Adipocyte (in vitro differentiated cells): ENCODE measurements at places on chromosomes 2 and 18.

DNA sequence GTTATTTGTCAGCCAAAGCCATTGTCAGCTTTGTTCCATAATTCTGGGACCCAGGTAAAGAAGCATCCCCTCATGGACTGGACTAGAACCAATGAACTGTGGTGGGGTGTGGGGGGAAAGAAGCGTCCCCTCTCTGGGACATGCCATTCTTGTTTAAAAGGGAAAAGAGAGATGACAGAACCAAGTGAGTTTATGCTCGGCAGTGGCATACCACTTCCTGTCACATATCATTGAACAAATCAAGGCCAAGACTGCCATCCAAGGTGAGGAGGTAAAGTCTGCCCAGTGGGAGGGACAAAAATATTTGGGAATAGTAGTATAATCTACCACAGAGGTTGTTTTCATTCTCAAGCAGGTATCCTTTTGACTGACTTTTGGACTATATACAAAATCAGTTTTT, 4.7 kb upstream of the GLS start:
- DNase-seq: no peak

GRCh38 chr2:96961210-96961950, 25.0 kb downstream of the FAM178B start:
- DNase-seq: no peak

DNA sequence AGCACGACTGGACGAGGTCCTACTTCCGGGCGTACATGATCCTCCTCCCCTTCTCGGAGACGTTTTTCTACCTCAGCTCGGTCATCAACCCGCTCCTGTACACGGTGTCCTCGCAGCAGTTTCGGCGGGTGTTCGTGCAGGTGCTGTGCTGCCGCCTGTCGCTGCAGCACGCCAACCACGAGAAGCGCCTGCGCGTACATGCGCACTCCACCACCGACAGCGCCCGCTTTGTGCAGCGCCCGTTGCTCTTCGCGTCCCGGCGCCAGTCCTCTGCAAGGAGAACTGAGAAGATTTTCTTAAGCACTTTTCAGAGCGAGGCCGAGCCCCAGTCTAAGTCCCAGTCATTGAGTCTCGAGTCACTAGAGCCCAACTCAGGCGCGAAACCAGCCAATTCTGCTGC, 24.8 kb downstream of the LYPD1 start:
- DNase-seq: no peak

GRCh38 chr18:13646633-13647032, 79.7 kb downstream of the FAM210A start:
- DNase-seq: no peak

DNA sequence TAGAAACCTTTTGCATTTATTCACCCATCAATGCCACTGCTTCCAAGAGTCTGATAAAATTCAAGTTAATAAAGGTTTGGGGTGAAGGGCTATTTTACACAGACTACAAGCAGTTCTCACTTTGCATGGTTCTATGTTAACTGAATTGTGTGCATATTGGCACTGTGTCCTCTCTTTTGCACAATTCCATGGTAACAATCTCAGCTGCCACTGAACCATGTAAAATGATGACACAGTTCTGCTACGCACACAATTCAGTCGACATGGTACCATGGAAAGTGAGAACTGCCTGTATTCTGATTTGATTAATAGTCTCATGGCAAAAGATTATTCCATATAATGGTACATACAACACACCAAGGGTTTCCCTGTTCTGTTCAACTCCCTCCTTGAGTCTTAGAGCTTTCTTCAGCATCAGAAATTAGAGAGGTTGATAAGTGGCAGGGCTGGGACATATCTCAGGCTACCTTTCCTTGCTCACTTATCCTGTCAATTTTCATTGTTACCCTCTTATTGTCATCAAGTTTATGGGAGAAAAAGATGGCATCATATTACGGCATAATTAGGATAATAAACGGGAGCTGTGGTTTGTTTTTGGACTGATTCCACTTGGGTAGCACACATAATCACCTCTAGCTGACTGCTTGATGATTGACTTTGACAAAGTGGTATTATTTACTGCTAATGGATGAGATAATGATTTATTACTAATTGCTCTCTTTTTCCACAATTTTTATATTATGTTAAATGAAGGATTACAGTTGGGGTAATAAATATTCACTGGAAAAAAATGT, 139.3 kb upstream of the CREB1 start:
- no peak for DNase-seq

- no peak for DNase-seq
Measured at GRCh38 chr18:8231316-8231715, 377.9 kb upstream of the RAB12 start.

DNA sequence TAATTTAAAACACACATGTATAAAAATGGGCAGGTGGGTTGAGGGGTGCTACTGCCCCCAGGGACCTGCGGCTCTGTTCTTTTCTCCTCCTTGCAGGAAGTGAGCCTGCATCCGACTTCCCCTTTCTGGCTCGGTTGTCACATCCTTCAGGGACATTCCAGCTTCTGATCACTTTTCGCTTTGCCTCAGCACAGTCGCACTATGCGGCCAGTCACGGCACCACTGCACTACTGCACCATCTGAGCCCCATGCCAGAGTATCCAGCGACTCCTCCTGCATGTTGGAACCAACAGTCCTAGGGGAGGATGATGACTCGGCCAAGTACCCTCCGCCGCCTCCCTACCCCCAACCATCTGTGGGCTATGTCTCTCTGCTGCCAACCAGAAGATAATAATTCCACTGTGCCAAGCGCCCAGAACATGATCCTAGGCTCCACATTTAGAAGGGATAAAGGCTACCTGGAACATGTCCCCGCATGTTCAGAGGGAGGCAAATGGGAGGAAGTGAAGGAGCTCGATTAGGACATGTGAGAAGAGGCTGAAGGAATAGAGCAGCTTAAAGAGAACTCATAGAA, 17.6 kb downstream of the CDC42EP3 start:
- DNase-seq: no peak

DNA sequence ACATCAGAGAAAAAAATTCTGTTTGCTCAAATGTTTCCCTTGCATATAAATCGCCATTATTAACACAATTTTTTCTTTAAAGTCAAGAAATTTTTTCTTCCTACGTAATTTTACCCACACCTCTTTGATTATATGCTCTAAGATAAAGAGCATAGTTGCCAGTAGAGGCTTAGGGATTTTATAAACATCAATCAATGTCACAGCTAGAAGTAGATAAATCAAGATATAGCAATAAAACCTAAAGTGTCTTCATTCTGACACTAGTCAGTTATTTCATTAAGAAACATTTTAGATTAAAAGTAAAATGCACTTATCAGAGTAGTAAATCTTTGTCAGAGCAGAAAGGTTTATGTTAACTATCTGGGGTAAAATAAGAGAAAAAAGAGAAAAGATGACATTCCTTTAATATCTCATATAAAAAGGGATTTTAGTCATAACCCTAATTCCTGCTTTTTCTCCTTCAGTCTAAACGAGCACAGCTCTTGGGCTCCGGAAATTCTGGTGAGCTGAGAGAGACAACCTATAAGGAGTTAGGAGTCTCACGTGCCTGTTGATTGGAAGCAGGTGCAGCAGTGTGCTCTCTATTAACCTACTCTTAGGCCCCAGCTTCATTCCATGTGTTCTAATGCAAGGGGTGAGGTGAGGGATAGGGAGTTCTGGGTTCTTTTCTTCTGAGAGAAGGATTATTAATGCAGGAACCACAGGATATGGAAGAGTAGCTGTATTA, 172.4 kb upstream of the GULP1 start:
- DNase-seq: no peak

- DNase-seq: peak; percentile 6
Measured at GRCh38 chr2:227326783-227327182, 1.7 kb downstream of the MFF start.

DNA sequence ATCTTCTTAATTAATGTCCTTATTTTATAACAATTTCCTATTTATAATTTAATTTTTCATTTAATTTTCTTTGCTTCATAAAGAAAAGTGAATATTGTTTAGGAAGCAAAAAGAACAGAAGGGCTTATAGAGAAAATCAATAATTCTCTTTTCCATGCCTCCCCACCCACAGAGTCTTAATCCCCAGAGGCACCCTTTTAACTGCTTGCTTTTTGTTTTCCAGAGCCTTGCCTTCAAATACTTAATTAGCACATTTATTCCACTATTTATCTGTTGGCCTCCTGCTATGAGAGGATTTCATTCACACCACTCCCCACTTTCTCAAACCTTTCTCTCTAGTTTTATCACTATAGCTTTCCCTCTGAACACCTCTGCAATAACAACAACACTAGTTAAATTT, 373.6 kb downstream of the MBD2 start:
- DNase-seq: no peak

- no peak for DNase-seq
Measured at GRCh38 chr2:102604769-102605168, 14.6 kb upstream of the SLC9A2 start.

- no peak for DNase-seq
Measured at GRCh38 chr18:80006724-80007123, 18.4 kb upstream of the TXNL4A start.

GRCh38 chr2:183709829-183710228, 585.6 kb downstream of the NUP35 start:
- DNase-seq: no peak

DNA sequence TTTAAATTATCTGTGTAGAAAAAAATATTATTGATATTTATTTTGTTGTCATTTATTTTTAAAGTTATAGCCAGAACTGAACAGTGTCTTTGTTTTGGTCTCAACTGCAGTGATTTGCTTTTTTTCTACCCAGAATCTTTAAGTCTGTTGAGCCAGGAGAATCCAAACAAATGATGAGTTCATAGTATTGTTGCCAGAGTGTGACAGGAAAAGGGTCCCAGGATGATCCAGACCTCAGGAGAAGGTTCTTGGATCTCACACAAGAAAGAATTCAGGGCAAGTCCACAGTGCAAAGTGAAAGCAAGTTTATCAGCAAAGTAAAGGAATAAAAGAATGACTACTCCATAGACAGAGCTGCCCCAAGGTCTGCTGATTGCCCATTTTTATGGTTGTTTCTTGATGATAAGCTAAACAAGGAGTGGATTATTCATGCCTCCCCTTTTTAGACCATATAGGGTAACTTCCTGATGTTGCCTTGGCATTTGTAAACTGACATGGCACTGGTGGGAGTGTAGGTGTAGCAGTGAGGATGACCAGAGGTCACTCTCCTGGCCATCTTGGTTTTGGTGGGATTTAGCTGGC, 127.1 kb downstream of the AGPS start:
- no peak for DNase-seq

GRCh38 chr2:210000464-210001324, 1.7 kb upstream of the RPE start:
- no peak for DNase-seq

- DNase-seq: peak; percentile 32
Measured at GRCh38 chr2:106642679-106643078, 155.5 kb downstream of the CD8B2 start.

- DNase-seq: peak; percentile 25
Measured at GRCh38 chr2:162211732-162212131, 31.5 kb downstream of the FAP start.

GRCh38 chr2:201348758-201349157, 8.4 kb downstream of the FLACC1 start:
- DNase-seq: no peak

DNA sequence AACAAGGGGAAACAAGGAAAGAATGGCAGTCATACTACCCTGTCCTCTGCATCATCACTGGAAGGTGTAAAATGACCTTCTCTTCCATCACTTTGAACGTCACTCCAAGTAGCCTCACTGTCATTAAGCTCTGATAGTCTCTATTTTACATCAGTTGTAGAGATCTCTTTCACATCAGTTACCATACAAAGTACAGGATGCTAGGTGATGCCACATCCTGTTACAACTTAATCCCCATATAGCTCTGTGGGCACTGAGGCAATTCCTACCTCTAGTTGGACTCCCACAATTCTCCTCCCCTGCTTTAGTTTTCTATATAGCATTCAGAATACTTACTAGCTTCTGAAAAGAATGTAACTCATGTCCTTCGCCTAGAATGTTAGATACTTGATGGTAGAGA, 55.1 kb upstream of the TTC27 start:
- DNase-seq: no peak

DNA sequence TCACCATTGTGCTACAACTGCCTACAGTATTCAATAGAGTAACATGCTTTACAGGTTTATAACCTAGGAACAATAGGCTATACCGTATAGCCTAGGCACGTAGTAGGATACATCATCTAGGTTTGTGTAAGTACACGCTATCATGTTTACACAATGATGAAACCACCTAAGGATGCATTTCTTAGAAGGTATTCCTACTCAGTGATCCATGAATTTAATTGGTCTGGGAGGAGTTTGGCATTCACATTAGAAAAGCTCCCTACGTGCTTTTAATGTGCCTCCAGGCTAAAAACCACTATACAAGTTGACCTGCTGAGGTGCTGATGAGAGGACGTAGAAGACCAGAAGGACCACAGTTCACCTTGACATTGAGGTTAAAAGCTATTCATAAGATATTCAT, 154.5 kb upstream of the LRRTM1 start:
- DNase-seq: no peak

DNA sequence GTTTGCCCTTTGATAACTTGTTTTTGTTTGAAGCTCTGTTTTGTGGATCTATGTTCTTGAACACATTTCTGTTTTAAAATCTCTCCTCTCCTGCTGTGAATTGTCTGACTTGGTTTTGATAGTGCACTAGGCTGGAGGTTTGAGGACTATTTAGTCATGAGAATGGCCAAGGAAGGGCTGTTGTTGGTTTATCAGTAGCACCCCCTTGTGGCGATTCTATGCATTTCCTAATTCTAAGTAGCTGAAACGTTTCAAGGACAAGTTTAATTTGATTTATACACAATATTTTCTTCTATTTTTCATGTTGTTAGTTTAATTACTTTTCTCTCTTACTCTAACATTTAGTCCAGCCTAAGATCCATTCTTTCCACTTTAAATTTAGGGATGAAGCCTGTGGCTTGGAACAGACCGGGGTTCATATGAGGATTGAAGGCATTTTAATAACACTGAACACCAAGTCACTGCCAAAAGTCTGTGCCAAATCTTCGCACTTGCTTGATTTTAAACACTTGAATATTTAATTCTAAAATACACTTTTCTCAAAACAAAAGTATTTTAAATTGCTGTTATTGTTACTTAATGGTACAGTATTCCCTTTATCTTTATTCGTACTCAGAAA, 166.0 kb downstream of the SOCS6 start:
- DNase-seq: peak; percentile 85
